ENCODE measurements at places on chromosomes 13 and 19. TPM values are rescaled to one million over a fixed set of nuclear protein-coding genes. Genes with fewer than 3 reads are reported as not detected.

DNA sequence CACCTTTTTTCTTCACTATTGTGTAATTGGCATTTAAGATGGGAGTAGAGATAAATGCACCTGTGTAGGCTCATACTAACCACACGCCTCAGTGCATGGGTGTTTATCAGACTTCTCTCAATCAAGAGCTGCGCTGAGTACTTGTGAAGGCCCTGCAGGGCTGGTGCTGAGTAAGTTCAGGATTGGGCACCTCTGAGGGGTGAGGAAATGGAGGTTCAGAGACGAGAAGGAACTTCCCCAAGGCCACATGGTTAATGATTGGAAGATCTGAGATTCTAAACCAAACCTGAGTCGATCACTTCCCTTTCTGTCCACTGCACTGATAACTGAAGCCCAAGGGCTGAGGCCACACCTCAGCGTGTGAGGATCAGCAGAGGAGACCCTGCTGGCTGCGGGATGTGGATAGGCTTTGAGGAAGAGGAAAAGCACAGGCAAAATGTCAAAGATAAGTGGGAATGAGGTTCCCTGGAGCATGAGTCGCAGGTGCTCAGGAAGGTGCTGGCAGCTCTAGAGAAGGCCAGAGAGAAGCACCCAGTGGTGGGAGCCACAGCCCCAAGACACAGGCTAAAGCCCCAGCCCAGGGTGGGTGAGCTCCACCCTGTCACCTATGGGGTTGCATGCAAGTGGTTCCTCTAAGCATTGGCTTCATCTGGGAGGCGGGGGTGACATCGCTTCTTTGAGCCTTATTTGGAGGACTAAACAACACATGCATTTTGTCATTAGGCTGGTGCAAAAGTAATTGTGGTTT lies 32.3 kb upstream of the GJB6 start:
- DNase-seq: no peak

- DNase-seq: no peak
Measured at GRCh38 chr13:68597641-68598040, 1367.5 kb upstream of the PCDH9 start.

The STAP2 gene
- 183 TPM for total RNA-seq

The ZNF66 gene
- 5.1 TPM for total RNA-seq

The AMH gene
- 5.1 TPM for total RNA-seq

DNA sequence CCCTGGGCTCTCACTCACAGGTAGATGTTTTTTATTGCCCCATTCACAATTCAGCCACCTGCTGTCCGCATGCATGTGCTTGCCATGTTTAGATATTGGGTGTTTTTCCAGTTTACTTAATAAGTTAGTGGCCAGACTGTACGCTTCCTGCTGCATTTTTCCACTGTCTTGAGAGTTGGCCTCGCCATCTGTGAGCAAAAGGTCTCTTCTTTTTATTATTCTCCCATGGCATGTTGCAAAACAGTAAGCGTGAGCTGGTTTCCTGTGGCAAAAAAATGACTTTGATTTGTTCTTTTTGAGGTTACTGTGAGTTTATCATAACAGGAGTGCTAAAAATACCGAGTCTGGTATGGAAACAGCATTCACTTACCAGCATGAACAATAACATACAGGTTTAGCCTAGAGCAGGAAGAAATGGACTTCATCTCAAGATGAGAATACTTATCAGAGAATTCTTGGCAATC lies 46.0 kb downstream of the SAE1 start:
- no peak for DNase-seq
